Endothelial cell (in vitro differentiated cells): ENCODE measurements at places on chromosomes 6 and 20. TPM values are rescaled to one million over a fixed set of nuclear protein-coding genes. Genes with fewer than 3 reads are reported as not detected.

WFDC12 gene
- total RNA-seq: not detected

- H3K27ac ChIP-seq: no peak overlapping the region
- H3K4me3 ChIP-seq: no peak overlapping the region
- H3K4me1 ChIP-seq: no peaks in the 10 kb centered on the region
- H3K27me3 ChIP-seq: peaks cover 5% of the 10 kb centered on the region
- DNase-seq: peak; percentile 56
Measured at GRCh38 chr6:14046476-14047068, 71.0 kb upstream of the CD83 start.

DNA sequence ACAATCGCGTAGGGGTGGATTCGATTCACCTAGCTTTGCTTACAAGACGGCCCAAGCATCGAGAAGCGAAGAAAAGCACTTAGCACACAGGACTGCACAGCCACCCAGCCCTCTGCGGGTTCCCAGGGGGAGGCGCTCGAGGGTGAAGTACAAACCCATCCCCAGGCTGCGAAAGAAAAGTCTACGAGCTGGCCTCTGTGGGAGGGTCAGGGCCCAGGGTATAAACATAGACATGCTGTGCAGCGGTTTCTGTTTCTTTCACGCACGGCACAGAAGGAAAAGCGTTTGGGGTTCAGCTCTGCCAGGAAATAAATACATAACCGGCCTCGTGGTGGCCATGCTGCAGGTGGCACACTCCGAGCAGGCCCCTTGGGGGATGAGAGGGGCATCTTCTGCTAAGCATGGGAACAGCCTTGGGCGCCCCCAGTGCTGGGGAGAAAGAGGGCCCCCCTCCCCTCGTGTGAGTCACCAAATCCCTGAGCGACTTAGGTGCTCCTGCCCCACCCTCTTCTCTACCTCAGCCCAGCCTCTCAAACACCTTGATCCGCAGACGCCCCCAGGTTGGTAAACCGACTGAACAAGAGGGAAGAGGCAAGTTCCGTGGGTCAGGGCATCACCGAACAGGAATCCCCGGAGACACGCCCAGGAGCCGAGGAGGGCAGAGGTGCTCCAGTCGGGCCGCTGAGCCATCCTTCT, 91.6 kb upstream of the RIPOR2 start:
- H3K4me1 ChIP-seq: no peaks in the 10 kb centered on the region
- H3K27ac ChIP-seq: no peak overlapping the region
- H3K36me3 ChIP-seq: no peaks in the 10 kb centered on the region
- no peak for DNase-seq

- peaks cover 4% of the 10 kb centered on the region for H3K27me3 ChIP-seq
- no peak overlapping the region for H3K4me3 ChIP-seq
Measured at GRCh38 chr6:86251106-86251505, 608.4 kb upstream of the SYNCRIP start.

- H3K4me1 ChIP-seq: no peaks in the 10 kb centered on the region
- H3K4me3 ChIP-seq: no peak overlapping the region
- no peak for DNase-seq
- peaks cover 1% of the 10 kb centered on the region for H3K27me3 ChIP-seq
Measured at GRCh38 chr6:33154349-33154748, 37.9 kb downstream of the COL11A2 start.

- no peaks in the 10 kb centered on the region for H3K36me3 ChIP-seq
- no peak overlapping the region for H3K4me3 ChIP-seq
- no peak for DNase-seq
- H3K27me3 ChIP-seq: no peaks in the 10 kb centered on the region
- H3K27ac ChIP-seq: no peak overlapping the region
Measured at GRCh38 chr6:16106991-16107787, 21.7 kb upstream of the MYLIP start.

DNA sequence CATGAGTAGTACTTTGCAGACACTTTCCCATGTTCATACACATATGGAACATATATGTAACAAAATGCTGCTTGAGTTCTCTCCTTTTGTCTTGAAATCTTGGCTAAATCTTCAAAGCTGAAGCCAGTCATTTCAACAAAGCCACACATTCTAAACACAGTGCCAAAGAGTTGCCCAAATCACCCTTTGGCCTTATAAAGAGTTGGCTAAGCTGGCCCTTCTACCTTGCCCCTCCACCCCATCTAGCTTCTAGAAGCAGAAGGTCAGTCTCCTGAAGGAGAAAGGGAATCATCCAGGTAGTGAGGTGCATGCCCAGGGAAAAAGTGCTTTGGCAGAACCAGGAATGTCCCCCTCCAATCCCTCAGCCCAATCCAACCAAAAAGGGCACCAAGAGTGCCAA, 58.3 kb downstream of the ALDH8A1 start:
- H3K4me3 ChIP-seq: no peak overlapping the region
- DNase-seq: no peak
- H3K27me3 ChIP-seq: peaks cover 2% of the 10 kb centered on the region
- no peak overlapping the region for H3K27ac ChIP-seq
- no peaks in the 10 kb centered on the region for H3K4me1 ChIP-seq
- H3K36me3 ChIP-seq: no peaks in the 10 kb centered on the region

GRCh38 chr6:139149383-139149782, 14.5 kb downstream of the HECA start:
- no peak for DNase-seq
- H3K4me1 ChIP-seq: peaks cover 15% of the 10 kb centered on the region
- no peaks in the 10 kb centered on the region for H3K36me3 ChIP-seq
- no peak overlapping the region for H3K4me3 ChIP-seq
- no peaks in the 10 kb centered on the region for H3K27me3 ChIP-seq
- H3K27ac ChIP-seq: no peak overlapping the region
